ENCODE measurements at places on chromosomes 6 and 20.

DNA sequence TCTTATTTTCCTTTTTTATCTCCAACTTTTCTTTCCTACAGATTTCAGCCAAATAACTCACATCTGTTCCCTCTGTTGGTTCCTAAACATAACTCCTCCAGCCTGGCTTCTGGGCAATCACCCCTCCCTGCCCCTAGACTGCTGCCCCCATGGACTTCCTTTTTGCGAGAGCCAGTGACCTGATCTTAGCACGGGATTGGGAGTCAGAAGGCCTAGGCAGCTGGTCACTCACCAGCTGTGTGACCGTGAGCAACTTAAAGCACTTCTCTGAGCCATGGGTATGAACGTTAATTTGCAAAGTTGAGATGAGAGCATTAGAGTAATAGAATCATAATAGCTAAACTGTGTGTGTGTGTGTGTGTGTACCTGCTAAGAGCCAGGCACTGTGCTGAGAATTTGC lies 4.5 kb upstream of the MMP9 start:
- DNase-seq = no peak

DNA sequence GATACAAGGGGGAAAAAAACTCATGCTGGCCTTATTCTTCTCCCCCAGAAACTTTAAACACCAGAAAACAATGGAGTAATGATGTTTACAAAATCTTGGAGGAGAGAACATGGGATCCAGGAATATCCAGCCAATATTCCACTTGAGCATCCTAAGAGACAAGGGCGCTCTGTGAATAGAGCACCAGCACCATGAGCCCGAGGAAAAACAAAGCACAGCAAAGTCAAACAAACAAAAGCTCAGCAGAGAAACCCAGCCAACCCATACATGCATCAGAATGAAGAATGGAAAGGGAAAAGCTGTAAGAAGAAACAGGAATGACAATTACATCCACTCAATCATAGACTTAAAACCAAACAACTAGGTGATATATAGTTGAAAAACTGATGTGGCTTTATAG lies 4.6 kb upstream of the NAA20 start:
- no peak for DNase-seq

GRCh38 chr20:24998631-24999445 lies 6.3 kb upstream of the APMAP start:
- DNase-seq = no peak

GRCh38 chr20:10065154-10065833 lies 30.5 kb downstream of the ANKEF1 start:
- DNase-seq = no peak

DNA sequence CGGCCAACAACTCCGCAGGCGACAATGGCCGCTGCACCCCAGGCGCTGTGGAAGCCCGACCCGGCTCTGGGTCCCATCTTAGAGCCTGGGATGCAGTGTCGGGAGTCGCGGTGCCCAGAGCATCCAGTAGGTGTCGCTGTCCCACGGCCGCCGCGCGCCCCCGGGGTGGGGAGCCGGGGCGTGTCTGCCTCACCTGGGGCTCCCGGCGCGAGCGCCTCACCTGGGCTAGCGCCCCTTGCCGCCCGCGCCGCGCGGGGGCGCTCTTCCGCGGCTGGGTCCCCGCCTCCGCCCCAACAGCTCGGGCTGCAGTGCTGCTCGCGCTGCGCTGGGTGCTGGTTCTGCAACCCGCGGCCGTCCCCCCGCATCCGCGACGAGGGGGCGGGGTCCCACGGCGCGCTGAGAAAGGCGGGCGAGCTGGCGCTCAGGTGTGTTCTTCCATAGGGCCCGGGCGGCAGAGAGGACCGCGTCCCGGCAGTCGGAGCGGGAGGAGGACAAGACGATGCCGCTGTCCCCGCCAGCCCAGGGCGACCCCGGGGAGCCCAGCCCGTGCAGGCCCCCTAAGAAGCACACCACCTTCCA lies at the start of gene CRYBG1:
CRYBG1 (plus strand) TSS at position 308 of the 579 bp plus-strand sequence; CDS start at position 500, 192 bp downstream.
- peak; percentile 51 for DNase-seq

- DNase-seq = no peak
Observed at GRCh38 chr6:37713529-37714119, 15.9 kb upstream of the MDGA1 start.

DNA sequence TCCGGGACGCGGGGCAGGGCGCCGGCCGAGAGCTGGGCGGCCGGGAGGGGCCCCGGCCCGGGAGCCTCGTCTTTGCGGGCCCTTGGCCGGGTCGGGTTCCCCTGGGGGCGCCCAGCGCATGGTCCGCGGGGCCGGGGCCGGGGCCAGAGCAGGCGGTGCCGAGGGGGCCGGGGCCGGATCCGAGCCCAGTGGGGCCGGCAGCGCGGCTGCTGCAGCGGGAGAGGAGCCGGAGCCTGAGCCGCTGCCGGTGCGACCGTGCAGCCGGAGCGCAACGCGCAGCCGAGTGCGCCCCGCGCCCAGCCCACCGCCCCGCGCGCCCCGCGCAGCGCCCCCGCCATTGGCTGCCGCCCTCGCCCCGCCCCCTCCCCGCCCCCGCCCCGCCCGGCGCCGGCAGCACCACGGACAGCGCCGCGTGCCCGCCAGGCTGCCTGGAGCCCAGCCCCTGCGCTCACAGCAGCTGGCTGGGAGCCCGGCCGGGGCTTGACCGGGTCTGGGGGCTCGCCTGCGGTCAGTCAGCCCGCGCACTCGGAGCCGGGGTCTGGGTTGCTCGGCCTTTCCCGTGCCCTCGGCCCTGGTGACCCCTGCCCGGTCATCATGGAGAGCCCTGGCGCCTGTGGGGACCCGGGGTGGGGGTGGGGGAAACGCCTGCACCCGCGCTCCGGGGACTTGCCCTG lies at the start of gene HRH3:
HRH3 (minus strand) TSS at position 287 of the 674 bp plus-strand sequence. CDS start 308 bp downstream, outside the sequence.
- DNase-seq = no peak

DNA sequence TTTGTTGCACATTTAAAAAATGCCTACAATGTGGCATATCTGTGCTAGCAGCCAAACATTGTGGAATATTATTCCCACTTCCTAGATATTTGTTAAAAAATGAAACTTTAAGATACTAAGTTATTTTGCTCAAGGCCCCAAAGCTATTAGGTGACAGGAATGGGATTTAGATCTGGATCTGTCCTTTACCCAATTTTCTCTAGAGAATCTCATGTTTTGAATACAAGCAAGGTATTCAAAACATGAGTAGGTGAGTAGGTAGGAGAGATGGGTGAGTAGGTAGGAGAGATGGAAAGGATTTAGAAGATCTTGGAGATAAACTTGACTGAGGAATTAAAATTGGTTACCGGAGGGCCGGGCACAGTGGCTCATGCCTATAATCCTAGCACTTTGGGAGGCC lies 61.2 kb upstream of the AKIRIN2 start:
- no peak for DNase-seq

DNA sequence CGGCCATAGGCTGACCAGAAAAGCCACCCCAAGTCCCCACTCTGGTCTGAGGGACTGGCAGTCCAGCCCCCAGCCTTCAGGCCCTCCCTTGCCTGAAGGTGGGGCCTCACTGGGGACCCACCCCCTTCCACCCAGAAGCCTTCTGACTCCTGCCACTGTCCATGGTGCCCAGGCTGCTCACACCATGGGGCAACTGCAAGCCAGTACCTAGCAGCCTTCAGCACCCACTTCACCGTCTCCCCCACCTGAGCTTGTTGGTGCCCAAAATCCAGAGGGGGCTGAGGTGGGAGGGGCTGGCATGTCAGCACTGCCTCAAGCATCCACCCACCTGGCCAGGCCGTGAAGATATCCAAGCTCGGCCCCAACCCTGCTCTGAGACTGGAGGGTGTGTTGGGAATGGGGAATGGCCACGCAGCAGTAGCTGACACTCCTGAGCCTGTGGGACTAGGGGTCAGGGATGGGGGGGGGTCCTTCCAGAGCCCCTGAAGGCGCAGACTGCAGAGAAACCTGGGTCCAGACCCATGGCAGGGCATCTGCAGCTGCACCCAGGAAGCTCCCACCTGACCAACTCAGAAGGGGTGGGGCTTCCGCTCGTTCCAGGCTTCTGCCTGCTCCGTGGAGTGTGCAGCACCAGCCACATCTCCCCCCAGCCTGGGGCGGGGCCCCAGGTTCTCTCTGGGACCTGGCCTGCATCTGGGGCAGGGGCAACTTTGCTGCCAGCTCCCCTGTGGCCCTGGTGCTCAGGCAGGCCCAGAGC lies 942.1 kb upstream of the EPHA7 start:
- no peak for DNase-seq

All from left renal cortex interstitium (tissue), 4 donors.